ENCODE measurements at places on chromosomes 3 and 15. TPM values are rescaled to one million over a fixed set of nuclear protein-coding genes. Genes with fewer than 3 reads are reported as not detected.

Gene COPG1
- 141 TPM for polyA plus RNA-seq

Gene IL20RB
- polyA plus RNA-seq: 0.67 TPM

Gene DNAH12
- polyA plus RNA-seq: 0.10 TPM

Gene CCDC54
- polyA plus RNA-seq: not detected

Gene ZPLD1
- 0.43 TPM for polyA plus RNA-seq

Gene GNAT1
- polyA plus RNA-seq: not detected

Data from small intestine (tissue), 16 donors.